ENCODE measurements at places on chromosomes 7 and 10. TPM values are rescaled to one million over a fixed set of nuclear protein-coding genes. Genes with fewer than 3 reads are reported as not detected.

The EGFR gene
- 0.20 TPM for total RNA-seq

The RBP4 gene
- total RNA-seq = not detected

The CALD1 gene
- total RNA-seq = 198 TPM

The NPY4R gene
- not detected for total RNA-seq

The BAMBI gene
- total RNA-seq = 3.0 TPM

The CALML5 gene
- total RNA-seq = not detected

The SORCS1 gene
- total RNA-seq = not detected

The GSTO2 gene
- total RNA-seq = 0.65 TPM

The PALD1 gene
- total RNA-seq = 112 TPM

The TCF7L2 gene
- total RNA-seq = 1.8 TPM

The ZNF117 gene
- 3.1 TPM for total RNA-seq

The GJD4 gene
- total RNA-seq = not detected

The FAM221A gene
- 8.1 TPM for total RNA-seq
